Lower leg skin (tissue), 4 donors: ENCODE measurements at places on chromosomes 7 and 10.

GRCh38 chr10:117544711-117545140 lies 2.2 kb downstream of the EMX2 start:
- DNase-seq = peak; percentile 86

GRCh38 chr7:130356876-130357611 lies 12.4 kb downstream of the CPA5 start:
- peak; percentile 78 for DNase-seq

DNA sequence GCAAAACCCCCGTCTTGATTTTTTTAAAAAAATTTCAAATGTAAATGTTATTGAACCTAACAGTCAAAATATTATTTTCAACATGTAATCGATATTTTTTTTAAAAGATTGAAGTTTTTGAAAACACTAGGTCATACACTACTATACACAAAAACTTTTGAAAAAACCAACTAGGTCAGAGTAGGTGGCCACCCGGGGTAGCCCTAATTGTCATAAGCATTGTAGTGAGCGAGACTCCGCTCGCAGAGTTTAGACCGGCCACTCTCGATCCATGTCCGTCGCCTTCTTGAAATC lies 417 bp downstream of the RFC2 start:
- DNase-seq = no peak

GRCh38 chr7:36305648-36306047 lies 84.0 kb upstream of the ANLN start:
- no peak for DNase-seq

DNA sequence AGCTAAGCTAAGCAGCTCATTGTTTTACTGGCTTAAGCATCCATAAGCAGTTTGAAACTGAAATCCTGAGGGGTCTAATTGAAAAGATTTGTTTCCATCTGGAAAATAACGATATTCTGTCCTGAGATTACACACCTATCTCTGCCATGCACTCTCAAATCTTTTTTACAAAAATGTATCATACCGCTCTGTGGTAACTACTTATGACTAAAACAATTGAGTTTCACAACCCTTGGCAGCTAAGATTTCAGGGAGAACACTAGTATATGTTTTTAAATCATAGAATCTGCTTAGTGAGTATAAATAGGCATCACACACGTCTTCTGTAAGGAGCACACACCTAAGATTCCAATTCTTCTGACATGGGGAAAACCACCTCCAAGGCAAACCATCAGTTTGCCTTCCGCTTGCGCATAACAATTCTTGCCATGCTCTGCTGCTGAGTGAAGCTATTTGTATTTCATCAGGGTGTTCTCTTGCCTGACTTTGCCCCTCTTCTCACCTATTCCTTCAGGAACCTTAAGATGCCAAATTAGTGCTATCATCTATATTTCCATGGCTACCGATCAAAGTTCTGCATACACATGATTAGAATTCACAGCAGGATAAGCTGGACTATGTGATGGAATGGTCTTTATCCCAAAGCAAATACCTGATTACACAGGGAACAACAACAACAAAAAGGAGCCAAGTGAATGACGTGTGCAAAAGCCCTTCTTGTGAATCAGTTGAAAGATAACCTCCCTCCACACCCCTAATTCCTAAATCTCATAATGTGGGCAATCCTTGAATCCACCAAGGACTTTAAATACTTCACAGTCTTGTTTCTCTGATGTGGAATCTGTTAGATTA lies 40.9 kb downstream of the PRPF18 start:
- DNase-seq = no peak

DNA sequence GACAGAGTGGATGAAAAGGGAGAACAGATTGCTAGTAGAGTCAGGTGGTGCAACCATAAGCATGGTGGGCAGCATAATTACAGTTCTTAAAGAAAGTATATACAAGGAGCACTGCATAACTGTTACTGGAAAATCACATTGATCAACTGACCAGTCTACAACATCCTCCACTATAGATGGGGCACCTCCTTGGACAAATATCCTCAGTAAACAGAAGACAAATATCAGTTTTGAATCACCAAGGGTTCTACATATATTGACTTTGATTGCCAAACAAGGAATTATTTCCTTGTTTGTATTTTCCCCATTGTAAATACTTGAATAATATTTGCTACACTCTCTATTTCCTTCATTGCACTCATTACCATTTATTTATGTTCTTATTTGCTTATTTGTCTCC lies 17.6 kb upstream of the CRPPA start:
- DNase-seq = no peak

DNA sequence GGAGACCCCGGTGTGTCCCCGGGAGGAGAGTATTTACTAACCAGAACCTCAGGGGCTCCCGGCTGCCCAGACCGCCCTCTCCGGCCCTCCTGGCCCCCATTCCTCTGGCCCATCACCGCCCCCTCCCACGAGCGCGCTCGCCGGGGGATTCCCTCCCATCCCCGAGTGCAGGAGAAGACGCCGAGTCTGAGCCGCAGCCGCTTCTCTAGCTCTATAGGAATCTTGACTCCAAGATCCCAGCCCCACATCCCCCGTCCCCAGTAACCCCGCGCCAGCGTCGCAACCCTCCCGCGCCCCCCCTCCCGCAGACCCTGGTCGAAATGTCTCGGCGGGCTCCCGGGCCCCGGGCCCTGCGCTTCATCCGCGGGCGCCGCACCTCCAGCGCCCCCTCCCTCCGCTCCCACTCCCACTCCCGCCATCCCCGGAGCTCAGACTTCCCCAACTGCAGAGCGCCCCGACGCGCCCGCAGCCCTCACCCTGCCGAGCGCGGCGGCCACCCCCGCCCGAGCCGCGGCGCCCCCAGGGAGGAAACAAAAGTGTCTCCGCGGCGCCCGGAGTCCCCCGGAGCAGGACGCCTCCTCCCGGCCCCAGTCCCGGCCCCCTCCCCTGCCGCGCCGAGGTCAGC lies 541 bp downstream of the ELMO1 start:
- DNase-seq = no peak

DNA sequence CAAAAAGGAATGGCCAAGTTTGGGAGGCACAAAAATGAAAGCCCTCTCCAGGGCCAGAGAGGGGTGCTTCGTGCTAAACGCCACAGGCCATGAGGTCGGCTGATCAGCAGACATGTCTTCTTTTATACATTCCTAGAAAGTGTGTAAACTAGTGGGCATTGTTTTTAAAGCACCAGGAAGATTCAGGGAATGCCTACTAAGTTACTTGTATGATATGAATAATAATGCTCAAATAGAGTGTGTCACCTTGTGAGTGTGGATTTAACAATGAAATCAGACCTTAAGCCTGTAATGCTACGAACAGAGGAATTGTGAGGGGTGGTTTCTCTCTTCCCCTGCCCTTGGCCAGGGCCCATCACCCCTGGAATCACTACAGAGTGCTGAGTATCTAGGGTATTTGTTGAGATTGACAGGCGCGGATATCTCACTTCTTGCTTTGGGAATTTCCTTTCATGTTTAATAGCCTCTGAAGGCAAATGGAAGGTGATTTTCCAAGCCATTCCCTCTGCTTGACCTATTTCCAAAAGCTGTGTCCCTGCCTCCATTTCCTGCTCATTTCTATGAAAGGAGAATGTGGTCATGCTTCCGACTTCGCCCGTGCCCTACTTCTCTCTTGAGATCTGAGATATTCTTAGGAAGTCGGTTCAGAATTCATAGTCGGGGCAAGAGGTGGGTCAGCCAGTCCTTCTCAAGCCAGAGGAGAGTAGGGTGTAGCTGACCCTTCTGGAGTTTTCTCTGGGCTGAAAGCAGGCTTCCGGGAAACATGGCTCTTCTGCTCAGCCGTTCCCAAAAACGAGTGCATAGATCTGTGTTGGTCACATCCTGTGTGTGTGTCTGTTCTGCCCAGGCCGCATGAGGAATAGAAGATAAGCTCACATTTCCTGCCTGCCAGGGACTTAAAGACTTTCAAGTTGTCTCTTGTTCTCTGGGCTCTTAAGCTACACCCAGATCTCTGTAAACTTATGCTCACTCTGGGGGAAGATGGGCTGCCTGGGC lies 167.8 kb upstream of the ITGB1 start:
- no peak for DNase-seq

DNA sequence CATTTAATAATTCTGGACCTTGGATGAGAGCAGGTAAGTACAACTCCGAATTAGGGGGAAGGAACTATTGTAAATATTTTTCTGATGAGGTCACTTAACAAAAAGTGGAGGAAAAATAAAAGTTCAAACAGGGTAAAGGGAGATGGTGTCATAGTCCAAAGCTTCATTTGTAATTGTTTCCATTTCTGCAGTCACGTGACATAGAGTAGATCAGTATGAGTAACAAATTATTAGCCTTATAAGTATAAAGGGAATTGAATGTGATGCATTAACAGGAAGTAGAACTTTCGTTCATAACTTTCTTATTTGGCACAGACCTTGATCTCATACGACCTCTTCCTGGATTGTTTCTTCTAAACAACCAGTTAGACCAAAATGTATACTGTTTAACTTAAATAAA lies 347.2 kb upstream of the TPK1 start:
- no peak for DNase-seq

DNA sequence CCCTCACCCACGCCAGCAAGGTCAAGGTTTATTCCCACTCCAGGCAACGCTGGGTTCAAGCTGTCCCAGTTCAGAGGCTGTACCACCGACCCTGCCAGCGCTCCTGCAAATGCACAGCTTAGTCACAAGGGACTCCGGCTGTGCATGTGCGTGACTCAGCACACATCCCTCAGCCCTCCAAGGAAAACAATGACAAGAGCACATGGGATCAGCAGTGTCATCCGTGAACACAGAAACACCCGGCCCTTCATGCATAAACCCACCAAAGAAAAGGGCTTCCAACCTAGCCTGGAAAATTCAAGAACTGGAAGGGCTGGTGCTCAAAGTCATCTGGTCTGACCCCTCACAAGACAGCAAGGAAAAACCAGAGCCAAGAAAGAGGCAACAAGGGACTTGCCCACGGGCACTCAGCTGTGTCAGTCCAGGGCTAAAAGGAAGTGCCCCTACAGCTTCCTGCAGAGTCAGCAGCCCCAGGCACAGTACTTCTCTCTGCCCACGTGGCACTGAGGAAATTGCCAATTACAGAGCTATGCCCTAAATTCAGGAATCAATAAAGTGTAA lies 106.1 kb downstream of the KCNMA1 start:
- DNase-seq = no peak

GRCh38 chr10:132965411-132966057 lies 23.2 kb upstream of the CFAP46 start:
- DNase-seq = no peak

DNA sequence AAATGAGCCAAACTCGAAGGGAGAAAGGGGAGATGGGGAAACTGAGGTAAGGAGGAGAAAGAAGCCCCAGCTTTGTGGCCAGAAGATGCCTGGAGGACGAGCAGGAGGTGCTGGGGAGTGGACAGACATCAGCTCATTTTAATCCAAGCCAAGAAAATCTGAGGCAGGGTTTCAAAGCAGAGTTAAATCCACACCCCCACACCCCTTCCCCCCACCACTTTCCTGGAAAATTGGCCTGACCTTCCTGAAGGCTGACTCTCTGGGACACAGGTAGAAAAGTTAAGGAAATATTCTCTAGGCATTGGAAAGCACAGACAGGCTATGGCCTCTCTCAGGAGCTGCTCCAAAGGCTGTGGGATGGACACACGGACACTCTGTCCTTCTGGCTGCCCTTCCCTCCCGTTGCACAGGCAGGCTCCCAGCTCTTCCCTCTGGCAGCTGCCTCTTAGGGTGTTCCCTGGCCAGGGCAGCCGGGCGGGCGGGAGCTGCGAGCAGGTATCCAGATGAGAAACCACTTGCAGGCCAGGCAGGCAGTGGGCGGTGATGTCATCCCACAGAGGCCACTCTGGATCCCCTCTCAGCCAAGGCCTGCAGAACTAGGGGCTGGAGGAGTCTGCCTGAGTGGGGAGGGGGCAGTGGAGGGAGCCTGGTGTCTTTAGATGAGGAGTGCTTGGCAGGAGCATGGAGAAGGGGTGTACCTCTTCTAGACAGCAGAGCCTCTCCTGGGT lies 171.8 kb downstream of the NEURL1 start:
- DNase-seq = no peak

- no peak for DNase-seq
Measured at GRCh38 chr10:8036506-8037198, 17.8 kb upstream of the GATA3 start.

GRCh38 chr7:129434675-129435318 lies 565 bp downstream of the STRIP2 start:
- no peak for DNase-seq

GRCh38 chr10:19891429-19891828 lies 75.2 kb downstream of the PLXDC2 start:
- DNase-seq = no peak

- DNase-seq = peak; percentile 70
Measured at GRCh38 chr7:64877714-64878610, 25.1 kb upstream of the ZNF273 start.

GRCh38 chr7:37495574-37496184 lies 47.0 kb upstream of the ELMO1 start:
- DNase-seq = no peak

- DNase-seq = no peak
Measured at GRCh38 chr10:112815269-112816032, 134.6 kb upstream of the TCF7L2 start.

DNA sequence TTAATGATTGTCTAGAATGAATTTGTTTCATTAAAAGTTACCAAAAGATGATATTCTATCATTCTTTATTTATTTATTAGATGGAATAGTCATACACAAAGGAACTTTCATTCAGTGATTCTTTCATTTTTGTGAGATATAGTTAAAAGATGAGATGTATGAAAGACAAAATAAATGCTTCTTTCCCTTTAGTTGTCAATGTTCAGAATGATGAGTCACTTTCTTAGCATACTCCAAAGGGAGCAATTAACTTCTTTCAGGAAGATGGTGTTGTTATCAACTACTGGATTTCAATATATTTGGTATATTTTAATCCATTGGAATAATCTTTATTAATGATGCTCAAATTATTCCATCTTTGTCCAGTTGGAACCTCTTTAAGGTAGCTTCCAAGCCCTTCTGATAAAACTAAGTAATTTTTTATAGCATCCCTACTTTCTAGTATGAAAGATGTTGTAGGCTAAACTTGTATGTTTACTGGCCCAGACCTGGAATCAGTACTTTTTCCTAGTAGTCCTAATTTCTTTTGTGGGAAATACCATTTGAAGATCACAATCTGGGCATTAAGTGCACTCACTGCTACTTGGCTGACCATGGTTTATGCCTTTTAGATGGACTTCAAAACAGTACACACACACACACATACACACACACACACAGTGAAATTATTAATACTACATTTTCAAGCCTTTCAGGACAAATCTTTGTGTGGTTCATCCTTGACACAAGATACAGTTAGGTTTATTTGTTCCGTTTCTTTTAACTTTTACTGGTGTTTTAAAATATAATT lies 2.5 kb downstream of the GIMAP7 start:
- DNase-seq = no peak
